ENCODE measurements at places on chromosomes 6 and 20.

DNA sequence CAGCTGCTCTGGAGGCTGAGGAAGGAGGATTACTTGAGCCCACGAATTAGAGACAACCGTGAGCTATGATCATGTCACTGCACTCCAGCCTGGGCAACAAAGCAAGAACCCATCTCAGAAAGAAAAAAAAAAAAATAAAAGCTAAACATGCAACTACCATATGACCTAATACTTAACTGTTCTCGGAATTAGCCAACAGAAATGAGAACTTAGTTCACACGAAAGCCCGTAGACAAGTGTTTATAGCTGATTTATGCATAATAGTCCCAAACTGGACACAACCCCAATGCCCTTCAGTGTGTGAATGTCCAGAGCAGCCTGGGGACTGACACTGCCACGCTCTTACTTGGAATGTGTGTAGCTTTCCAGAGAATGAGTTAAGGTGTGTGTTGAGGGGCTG, 211.5 kb upstream of the PROKR2 start:
- DNase-seq: no peak

GRCh38 chr20:36320898-36321695, 15.0 kb downstream of the DLGAP4 start:
- no peak for DNase-seq

DNA sequence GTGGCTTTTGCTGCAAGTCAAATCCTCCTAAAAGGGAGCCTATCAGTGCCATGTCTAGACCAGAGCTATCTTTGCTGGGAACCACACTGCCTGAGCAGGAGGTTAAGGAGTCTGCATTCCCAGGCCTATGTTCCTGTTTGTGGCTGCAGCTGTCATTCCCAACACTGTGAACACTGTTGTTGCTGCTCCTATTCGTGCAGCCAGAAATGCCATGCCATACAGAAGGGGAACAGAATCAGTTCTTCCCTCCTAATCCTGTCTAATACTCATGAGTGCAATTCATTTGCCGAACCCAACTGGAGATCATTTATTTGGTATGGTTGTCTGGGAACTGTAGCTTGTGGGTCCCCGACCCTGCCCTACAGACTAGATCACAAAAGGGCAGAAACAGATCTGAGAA, 406.5 kb upstream of the GJE1 start:
- no peak for DNase-seq

GRCh38 chr6:129694036-129694435, 15.9 kb downstream of the ARHGAP18 start:
- no peak for DNase-seq

GRCh38 chr20:32338665-32339064, 19.5 kb upstream of the ASXL1 start:
- no peak for DNase-seq

DNA sequence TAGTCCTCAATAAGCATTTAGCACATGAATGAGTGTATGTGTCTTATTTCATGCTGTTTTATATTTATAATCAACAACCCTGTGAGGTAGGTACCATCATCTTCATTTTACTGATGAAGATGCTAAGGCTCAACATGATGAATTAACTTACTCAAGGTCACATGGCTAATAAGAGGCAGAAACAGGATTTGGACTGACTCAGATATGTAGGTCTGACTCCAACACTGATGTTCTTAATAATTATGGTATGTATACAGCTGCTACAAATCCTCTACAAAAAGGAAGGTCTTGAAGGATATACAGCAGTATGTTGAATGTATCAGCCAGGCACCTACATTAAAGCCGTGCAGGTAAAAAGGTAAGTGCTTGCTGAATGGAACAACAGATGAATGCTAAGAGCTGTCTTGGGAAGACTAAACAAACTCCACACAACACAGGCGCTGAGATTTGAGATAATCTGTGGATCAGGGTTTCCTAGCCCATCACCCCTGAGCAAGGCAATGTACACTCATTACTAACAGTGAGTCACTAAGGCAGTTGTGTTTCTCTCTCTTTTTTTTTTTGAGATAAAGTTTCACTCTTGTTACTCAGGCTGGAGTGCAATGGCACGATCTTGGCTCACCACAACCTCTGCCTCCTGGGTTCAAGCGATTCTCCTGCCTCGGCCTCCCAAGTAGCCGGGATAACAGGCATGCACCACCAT, 31.9 kb downstream of the TTI1 start:
- DNase-seq: no peak

GRCh38 chr20:48832405-48832730, 4.6 kb upstream of the PREX1 start:
- no peak for DNase-seq

DNA sequence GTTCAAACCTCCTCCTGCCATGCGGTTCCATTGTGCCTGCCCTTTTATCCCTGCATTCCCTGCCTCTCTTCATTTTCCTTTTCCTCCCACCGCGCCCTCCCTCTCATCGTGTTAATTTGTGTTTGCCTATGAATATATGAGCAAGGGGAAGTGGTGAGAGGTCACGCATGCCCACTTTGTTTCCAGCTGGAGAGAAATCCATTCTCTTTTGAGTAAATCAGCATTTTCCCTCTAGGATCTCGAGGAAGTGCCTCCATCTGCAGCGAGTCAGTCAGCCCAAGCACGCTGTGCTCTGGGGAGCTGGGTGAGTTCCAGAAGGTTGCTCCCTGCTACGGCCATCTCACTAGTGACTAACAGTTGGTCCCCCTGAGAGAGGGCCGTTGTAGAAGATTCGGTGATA, 42.9 kb downstream of the CDH26 start:
- no peak for DNase-seq
